ENCODE measurements at places on chromosomes 1 and 21.

DNA sequence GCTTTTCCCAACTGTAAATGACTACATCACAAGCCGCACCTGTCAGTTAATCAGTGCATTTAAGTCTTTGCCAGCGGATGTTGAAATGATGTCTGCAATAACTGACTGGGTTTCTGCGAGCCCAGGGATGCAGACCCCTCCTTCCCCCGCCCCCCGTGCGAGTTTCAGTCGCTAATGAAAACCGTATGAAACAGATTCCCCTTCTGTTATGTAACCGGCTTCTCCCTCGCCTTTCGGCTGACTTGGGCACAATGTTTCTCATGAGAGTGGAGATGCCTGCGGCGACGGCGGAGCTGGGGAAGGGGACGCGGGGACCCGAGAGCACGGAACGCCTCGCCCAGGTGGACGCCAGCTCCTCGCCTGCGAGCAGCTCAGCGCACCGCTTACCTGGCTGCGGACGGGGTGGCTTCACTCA is 753 bp downstream of the KCNJ6 start:
- DNase-seq: no peak

- DNase-seq: no peak
These were observed 7.6 kb upstream of the PLA2G2D start for GRCh38 chr1:20126806-20127440.

- no peak for DNase-seq
These were observed 108.3 kb downstream of the KCND3 start for GRCh38 chr1:111880881-111881837.

- DNase-seq: no peak
These were observed 214.7 kb upstream of the EDN2 start for GRCh38 chr1:41698916-41699860.

DNA sequence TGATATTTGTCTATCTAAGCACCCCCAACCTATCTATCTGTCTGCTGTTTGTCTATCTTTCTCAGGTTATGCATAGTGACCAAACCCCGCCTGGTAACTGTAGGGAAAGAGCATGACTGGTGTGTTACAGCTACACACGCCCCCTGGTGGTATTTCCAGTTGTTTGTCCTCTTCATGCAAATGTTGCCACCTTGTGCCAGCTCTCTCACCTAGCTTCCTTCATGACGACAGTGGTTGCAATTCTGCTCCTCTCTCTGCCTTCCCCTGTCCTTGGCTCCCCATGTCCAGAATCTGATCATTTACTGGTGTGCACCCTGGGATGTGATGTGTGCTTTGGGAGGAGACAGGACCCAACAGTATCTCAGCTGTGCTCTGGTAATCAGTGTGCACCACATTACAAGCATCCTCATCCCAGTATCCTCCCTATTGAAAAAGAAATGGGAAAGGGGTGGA is 8.1 kb upstream of the INKA2 start:
- no peak for DNase-seq

DNA sequence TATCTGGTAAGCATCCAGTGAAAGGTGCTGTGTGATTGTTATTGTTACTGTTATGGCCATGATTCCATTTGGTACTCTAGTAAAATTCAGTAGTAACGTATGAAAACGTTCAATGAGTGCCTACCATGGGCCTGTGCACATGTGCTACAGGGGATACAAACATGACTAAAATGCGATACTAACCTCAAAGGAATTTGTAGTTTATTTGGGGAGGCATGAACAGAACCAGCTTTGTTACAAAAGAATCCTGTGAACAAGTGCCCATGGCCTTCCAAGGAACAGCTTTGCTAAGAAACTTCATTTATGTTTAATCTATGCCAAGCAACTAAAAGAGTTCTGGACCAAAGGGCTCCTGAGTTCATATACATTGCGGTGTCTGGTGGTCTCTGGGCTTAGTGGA is 28.7 kb downstream of the PTGFR start:
- DNase-seq: no peak

DNA sequence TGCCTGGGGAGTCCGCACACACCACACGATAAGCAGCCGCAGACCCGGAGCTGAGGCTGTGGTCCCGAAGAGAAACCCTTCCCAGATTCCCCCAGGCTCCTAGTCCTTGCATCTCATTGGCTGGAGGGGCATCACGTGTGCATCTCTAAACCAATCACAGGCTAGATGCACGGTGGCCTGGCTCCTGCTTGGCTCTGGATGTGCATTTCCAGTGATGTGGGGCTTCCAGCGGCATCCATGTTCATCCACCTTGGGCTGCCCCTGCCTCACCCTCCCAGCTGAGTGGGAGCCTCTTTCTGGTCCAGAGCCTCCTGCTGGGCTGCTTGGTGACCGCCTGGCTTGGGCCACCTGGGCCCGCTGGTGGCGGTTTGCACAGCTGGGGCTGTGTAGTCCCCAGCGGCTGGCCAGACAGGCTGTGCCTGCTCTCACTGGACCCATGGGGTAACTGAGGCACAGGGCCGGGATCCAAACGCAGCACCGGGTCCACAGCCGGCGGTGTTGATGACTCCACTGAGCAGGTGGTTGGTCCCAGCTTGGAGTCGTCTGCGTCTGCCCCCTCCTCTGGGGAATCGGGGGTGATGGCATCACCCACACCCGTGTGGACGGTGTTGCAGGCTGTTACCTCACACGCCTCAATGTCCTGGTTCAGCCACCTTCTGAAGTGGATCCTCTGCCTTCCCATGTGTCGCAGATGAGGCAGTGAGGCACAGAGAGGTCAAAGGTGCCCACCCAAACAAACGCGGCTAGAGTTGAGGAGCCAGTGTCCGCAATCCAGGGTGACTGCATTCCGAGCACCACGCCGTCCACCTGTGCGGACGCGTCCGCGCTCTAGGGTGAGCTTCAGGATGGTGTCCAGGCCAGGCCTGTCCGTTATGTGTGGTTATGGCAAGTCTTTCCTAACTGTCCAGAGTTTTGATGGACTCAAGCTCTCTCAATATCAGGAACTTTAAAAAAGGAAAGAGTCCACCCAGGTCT is 41.3 kb downstream of the COL6A1 start:
- no peak for DNase-seq

- no peak for DNase-seq
These were observed 13.7 kb upstream of the IGFN1 start for GRCh38 chr1:201176940-201177339.

GRCh38 chr1:23083714-23084480 is 64.6 kb downstream of the KDM1A start:
- DNase-seq: no peak

- no peak for DNase-seq
These were observed 37.2 kb upstream of the IPO9 start for GRCh38 chr1:201791779-201792173.

GRCh38 chr1:56469640-56470371 is 109.6 kb downstream of the PLPP3 start:
- no peak for DNase-seq

DNA sequence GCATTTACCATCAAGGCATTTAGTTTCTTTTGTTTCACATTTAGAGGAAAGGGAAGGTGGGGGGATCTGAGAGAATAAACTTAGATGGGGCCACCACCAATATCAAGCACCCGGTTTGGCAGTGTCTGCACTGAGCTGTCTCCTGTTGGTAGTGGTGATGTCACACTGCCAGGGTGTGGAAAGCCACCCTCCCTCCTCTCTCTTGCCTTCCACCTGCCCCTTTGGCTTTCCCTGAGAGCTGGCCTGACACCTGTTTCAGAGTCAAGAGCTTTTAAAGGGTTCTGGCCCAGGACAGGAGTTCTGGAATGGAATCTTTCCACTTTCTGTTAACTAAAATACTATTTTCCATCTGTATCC is 13.4 kb downstream of the ATF3 start:
- DNase-seq: no peak

- no peak for DNase-seq
These were observed 107.2 kb downstream of the KCNK1 start for GRCh38 chr1:233721004-233721595.

DNA sequence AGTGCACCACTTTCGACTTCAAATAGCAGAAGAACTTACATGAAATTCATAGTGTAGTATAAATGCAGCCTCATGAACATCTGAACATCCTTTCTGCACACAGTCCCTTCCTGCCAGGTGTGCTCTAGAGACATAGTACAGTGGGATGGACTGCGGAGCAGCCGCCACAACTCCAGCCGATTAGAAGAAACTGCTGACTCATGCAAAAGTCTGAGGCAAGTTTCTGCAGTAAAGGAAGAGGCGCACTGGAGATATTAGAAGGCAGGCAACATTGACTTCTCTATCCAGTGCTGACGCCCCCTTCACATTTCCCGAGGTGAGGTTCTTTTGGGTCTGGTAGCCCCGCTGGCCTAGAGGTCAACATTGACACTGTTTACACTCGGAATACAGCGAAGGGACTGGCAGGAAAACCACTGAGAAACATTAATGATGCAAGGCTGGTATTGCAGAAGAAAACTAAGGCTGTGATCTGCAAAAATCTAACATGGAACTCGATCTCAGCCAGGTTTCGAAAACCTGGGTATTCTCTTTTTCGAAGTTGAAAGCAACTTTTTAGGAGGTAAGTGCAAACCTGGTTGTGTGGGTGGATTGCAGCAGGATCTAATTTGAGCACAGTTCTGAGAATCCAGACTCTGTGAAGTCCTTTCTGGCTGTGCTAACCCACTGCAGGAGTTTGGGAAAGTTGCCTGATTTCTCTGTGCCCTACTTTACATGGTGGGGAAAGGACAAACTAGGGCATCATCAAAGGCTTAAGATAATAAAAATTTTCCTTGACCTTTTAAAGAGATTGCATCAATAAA is 90.7 kb downstream of the CDC7 start:
- no peak for DNase-seq

GRCh38 chr1:15684042-15684461 is at the start of gene PLEKHM2:
PLEKHM2 (plus strand) TSS chr1:15684320; CDS start chr1:15684559, 239 bp downstream.
- DNase-seq: no peak

GRCh38 chr1:54307305-54307704 is 98.9 kb downstream of the SSBP3 start:
- no peak for DNase-seq

DNA sequence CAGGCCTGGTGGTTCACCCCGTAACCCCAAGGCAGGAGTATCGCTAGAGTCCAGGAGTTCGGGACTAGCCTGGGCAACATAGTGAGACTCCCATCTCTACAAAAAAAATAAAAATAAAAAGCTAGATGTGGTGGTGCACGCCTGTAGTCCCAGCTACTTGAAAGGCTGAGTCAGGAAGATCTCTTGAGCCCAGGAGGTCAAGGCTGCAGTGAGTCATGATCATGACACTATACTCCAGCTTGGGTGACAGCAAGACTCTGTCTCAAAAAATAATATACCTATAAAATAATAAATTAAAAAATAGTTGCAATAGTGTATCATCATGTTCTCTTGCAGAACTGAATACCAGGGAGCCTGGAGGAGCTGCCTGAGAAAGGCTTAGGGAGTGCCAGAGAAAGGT is 19.9 kb upstream of the TMEM39B start:
- no peak for DNase-seq

DNA sequence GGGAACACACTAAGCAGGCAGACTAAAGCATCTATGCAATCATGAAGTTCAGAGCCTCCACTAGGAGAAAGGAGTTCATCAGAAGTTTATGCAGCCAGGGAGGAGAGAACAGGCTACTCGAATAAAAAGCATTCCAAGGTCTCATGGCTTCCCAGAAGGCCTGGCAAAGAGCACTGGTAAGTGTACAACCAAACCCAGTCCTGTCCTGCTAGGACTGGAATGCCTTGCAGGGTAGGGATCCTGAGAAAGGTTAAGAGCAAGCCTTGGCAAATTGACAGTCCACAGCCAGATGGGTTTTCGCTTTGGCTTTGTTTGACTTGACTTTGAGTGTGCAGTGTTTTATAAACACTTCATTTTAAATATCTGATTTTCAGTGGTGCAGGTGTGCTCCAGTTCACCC is 133.6 kb upstream of the ATP1B1 start:
- no peak for DNase-seq

DNA sequence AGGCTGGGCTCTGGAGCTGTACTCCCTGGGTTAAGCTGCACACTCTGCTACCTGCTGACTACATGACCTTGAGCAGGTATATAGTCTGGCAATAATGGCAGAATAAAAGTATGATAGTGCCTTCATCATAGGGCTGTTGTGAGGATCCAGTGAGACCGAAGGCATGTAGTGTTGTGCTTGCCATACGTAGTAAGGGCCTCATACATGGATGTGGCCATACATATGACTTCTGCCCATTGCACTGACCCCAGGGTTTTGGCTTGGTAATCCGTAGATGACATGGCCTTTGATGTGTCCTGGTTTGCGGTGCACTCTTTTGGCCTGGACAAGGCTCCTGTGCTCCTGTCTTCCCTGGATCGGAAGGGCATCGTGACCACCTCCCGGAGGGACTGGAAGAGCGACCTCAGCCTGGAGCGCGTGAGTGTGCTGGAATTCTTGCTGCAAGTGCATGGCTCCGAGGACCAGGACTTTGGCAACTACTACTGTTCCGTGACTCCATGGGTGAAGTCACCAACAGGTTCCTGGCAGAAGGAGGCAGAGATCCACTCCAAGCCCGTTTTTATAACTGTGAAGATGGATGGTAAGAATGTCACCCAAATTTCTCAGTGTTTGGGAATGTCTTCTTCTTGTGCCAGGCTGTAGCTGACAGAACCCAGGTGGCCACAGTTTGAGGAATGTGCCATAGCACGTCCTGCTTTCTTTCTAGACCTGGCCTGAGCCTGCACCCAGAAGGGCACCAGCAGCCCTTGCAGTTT is 17.0 kb upstream of the CD101 start:
- DNase-seq: no peak

- no peak for DNase-seq
These were observed at the start of gene MTARC2 for GRCh38 chr1:220748089-220748934. MTARC2 (plus strand) TSS chr1:220748322; CDS start chr1:220748532, 210 bp downstream.

DNA sequence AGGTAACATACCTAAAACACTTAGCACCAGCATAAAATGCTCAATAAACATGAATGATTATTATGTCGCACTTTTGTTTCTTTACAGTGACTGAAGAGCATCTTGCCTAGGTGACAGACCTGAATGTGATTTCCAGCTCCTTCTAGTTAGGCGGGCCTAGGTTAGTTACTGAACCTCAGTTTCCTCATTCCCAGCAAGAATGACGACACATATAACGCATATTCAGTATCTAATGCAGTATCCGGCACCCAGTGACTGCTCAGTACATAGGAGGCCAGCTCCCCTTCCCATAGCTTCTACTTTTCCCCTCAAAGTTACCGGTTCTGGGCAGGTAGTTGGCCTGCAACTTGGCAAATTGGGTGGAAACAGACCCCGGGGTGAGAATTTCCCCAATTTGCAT is 763 bp downstream of the AUNIP start:
- no peak for DNase-seq

All from cortex of kidney (tissue), 1 donor.